Karpas-422 (cell line): ENCODE measurements at places on chromosomes 2 and 18. TPM values are rescaled to one million over a fixed set of nuclear protein-coding genes. Genes with fewer than 3 reads are reported as not detected.

Gene MALT1
- total RNA-seq: 21.7 and 35.3 TPM in 2 replicates

Gene CD28
- total RNA-seq: not detected in 2 replicates

Gene HOXD8
- total RNA-seq: not detected in 2 replicates

Gene SFTPB
- not detected in 2 replicates for total RNA-seq

Gene ABHD1
- total RNA-seq: 1.4 and 2.4 TPM in 2 replicates

Gene TBR1
- 0.15 TPM in 1 of 2 replicates, not detected in the other for total RNA-seq

Gene GRP
- not detected in 2 replicates for total RNA-seq

DNA sequence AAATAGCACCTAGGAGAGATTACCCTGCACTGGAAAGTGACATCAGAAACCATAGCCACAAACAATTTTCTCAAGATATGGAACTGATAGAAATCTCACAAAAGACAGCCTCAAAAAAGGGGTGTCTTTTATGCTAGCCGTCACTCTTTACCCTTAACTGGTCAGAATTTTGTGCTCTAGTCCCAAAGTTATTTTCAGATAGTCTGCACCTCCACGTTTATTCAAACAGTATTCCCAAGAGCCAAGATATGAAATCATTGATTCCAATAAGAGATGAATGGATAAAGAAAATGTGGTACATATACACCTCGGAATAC lies 23.5 kb upstream of the PMAIP1 start:
- no peak for DNase-seq

DNA sequence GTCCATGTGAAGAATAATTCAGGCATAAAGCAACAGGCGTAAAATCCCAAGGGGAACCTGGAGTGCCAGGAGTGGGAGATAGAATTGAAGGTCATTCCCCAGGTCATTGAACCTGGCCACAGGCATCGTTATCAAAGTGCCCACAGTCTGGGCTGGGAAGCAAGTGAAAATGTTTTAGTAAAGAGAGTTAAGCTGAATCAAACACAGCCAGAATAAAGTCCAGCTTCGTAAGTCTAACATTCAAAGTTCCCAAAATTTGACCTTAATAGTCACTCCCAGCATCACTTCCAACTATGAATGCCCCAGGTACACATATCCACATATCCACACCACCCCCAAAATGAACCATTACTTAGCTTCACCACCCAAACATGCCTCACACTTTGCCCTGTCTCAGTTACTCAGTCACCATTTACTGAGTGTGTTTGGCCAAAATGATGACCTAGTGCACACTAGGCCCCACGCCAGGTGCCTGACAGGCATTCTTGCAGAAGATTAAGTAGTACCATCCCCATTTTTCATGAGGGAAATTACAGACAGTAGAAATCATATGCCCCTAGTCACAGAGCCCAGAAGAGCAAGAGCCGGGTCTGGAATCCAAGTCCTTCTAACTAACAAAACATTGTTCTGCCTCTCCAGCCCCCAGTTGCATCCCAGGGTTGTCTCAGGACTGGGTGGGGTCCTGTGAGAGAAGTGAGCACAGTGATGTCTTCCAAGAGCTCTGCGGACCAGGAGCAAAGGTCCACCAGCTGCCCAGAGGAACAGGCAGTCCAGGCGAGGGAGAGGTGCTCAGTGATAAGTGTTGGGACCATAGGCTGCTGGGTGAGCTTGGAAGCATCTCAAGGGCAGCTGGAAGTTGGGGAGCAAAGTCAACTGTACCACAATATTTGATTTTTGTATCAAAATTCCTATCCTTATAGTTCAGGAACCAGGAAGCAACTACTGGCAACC lies 65.2 kb upstream of the MYCN start:
- no peak for DNase-seq

DNA sequence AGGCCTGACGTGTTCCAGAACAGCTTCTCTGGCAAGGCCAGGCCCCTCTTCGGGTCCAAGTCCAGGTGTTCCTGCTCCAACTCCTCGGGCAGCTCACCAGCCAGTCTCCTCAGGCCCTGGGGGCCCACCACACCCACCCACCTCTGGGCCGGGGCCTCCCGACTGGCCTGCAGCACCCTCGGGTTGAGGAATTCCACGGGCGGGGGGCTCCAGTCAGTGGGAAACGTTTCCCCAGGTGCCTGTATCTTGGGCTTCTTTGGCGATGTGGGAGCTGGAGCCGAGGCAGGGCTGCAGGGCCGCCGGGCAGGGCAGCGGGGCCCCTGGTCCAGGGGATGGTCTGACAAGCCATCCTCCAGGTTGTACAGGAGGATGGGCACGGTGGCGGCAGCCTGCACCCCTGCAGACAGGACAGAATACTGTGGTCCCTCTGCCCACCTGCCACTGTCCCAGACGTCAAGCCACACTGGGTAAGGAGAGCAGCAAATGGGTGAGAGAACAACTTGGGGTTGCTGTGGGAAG lies 14.4 kb downstream of the FAM178B start:
- DNase-seq: no peak

DNA sequence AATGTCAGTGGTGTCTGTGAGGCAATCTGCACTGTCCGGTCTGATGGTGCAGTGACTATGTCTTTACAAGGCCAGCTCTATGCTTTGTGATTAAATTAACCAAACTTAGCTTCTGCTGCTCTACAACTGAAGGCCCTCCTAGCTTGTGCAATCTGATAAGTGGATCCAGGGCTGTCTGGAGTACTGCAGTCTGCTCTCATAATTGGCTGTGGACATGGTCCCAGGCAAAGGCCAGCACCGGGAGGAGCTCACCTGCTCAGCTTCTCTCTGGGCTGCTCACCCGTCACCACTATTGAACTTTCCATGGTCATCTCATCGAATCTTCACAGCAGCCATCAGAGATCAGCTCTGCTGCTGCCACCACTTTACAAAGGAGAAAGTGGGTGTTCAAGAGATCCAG lies 13.0 kb upstream of the APCDD1 start:
- DNase-seq: no peak

GRCh38 chr2:239353692-239354091 lies 47.1 kb downstream of the HDAC4 start:
- no peak for DNase-seq

DNA sequence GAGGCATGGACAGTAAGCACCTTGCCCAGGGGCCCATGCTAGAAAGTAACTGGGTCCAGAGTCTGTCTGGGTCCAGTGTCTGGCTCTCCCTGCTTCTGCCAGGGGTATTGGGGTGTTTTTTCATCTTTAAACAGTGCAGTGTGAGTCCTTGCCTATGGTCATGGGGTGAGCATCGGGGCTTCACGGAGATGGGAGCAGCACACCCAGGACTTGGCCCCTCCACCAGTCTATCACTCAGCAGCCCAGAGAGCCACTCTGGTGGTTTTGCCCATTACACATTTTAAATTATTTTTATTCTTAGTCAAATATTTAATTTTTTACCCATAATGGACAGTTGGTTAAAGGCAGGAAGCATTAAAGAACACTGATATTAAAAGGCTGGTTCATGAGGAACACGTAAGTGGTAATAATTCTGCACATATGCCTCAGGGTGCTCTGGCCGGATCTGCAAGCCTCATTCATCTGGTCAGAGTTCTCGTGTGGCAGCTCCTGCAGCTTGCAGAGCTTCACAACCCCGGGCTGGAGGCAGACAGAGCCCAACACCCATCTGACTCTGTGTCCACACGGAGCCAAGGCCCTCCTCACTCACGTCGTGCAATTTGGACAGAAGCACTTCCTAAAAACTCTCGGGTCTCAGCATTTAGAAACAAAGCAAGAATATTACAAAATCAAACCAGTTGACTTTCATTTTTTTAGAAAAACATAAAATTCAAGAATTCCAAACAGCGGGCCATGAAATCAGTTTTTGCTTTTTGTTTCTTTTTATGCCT lies 204.1 kb downstream of the CTIF start:
- no peak for DNase-seq

- DNase-seq: no peak
Observed at GRCh38 chr18:48983793-48984437, 33.1 kb upstream of the SMAD7 start.

DNA sequence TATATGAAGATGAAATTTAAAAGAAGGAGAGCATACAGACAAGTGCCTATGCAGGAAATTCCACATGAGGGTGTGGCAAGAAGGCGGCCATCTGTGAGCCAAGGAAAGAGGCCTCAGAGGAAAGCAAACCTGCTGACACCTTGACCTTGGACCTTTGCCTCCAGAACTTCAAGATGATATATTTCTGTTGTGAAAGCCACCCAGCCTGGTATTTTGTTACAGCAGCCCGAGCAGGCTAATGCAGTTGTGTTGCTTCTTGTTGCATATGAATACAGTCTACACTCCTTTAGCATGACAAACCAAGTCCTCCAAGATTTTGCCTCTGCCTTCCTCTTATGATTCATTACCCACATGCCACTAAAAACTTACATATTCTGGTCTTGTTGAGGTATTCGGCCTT lies 374.8 kb upstream of the TRIB2 start:
- no peak for DNase-seq

DNA sequence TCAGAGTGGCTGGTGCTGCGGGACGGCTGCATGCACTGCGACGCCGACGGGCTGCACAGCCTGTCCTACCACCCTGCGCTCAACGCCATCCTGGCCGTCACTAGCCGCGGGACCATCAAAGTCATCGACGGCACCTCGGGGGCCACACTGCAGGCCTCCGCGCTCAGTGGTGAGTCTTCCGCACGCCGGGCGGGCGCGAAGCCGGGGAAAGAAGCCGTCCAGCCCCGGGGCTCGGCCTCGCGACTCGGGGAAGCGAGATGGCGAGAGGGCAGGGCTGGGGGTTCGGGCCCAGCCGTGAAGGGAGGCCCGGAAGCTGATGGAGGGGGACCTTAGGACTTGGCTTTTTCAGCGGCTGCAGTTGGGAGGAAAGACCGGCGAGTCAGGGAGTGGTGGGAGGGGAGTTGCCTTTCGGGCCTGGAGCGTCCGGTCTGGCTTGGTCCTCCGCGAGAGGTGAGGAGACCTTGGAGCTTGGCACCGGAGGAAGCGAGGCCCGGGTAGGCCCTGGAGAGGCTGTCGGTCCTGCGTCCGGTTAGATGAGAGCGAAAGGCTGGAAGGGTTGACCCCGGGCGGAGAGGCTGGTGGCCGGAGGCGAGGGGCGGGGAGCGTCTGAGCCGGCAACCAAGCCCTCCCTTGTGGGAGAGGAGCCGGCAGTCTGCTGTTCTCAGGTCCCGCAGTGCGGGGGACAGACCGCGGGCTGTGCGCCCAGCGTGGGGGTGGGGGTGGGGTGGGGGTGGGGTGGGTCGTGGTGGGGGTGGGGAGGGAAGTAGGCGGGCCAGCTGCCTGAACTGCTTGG lies 691 bp downstream of the BIRC6 start:
- DNase-seq: peak; percentile 78

- DNase-seq: no peak
Observed at GRCh38 chr18:63005306-63005705, 290.0 kb downstream of the PHLPP1 start.

DNA sequence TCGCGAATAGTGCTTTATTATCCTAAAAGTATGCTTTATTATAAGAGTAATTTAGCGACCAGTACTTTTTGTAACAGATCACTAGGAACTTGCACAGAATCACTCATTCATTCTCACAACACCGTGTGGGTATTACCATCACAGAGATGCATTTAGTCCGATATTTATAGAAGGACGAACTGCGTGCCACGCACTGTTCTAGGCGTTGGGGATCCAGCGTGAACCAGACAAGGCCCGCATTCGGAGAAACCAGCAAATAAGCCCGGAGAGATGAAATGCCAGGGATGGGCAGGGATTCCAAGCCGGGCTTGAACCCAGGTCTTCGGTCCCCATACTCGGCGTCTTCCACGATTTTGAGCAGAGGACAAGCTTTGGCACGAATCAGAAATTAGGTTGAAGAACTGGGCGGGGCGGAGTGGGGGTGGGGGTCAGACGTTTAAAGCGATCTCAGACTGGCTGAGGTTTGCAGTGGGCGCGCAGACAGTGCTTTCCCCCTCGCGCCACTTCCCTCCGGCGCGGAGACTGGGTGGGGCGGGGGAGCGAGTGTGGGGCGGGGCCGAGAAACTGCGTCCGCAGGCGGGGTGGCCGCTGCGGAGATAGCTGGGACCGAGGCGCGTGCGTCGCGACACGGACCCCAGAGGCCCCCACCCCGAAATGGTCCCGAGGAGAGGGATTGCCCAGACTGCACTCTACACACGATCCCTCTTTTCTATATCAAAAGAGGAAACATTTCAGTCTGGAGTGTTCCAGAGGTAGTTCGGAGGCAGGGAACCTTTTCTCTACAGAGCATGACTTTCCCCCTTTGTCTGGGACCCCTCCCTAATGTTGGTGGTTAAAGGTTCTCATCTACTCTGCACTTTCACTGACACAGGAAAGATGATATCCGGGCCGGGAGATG lies 1.1 kb upstream of the CXCR4 start:
- DNase-seq: no peak

GRCh38 chr2:195711478-195711877 lies 54.5 kb downstream of the SLC39A10 start:
- no peak for DNase-seq

DNA sequence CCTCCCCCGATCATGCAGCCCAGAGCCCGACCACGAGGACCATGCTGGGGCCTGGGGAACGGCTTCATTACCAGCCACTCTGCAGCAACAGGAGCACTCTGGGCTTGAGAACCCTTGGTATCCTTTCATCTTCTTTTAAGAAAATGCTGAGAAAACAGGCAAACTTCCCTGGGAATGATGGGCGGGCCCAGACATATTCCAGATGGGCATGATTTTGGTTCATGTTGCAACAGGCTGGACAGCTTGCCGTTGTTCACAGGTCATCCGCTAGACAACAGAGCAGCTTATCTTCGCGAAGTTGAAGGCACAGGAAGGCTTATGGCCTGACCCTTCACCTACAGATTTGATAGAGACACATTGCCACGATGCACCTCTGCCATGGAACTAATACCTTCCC lies 121.0 kb downstream of the KLHL29 start:
- DNase-seq: no peak

DNA sequence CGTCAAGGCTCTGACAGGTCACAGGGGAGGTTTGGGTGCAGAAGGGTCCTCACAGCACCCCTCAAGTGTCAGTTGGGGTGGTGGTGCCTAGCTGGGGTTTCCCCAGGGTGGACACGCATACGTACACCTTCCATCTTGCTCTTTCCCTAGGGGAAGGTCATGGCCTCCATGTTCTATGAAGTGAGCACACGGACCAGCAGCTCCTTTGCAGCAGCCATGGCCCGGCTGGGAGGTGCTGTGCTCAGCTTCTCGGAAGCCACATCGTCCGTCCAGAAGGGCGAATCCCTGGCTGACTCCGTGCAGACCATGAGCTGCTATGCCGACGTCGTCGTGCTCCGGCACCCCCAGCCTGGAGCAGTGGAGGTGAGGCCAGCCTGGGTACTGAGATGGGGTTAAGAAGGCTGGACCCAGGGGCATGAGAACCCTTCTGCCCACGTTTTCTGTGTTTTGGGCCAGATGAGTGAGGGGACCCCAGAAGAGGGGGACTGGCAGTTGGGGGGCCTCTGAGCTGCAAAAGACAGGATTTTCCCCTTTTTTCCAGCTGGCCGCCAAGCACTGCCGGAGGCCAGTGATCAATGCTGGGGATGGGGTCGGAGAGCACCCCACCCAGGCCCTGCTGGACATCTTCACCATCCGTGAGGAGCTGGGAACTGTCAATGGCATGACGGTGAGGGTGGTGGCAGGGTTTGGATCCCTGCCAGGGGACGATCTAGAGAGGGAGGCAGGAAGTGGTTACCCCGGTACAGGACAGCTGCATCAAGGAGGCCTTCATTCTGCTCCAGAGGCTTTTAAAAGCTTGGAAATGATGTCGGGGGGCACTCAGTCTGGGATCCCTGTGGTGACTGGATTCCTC lies 20.9 kb downstream of the SLC30A3 start:
- DNase-seq: no peak

GRCh38 chr2:126703311-126703710 lies 47.4 kb downstream of the GYPC start:
- DNase-seq: no peak
